ENCODE measurements at places on chromosomes 5 and 9.

- DNase-seq: no peak
Observed at GRCh38 chr9:7570107-7570720, 229.4 kb downstream of the DMAC1 start.

- DNase-seq: no peak
Observed at GRCh38 chr5:79636981-79637733, 24.9 kb downstream of the TENT2 start.

DNA sequence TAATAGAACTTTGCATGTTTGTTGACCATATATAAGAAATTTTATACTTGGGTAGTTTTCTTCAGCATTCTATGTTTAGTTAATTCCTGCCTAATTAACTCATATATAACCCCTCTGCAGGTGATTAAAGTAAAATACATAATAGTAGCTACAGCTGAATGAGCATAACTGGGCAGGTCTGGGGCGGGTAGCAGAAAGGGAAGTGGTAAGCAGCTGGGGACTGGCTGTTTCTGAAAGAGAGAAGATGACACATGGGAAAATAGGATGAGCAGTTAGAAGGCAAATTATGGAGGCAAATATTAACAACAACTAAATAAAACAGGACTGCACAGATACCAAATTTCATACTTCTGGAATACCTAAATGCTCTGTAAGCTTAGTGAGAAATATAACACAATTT is 128.1 kb downstream of the CPLANE1 start:
- DNase-seq: no peak

- no peak for DNase-seq
Observed at GRCh38 chr9:21320465-21320864, 14.7 kb downstream of the KLHL9 start.

- DNase-seq: no peak
Observed at GRCh38 chr5:139482050-139482889, at the start of gene STING1. STING1 (minus strand) TSS chr5:139482758; CDS start chr5:139481704, 1,054 bp downstream.

DNA sequence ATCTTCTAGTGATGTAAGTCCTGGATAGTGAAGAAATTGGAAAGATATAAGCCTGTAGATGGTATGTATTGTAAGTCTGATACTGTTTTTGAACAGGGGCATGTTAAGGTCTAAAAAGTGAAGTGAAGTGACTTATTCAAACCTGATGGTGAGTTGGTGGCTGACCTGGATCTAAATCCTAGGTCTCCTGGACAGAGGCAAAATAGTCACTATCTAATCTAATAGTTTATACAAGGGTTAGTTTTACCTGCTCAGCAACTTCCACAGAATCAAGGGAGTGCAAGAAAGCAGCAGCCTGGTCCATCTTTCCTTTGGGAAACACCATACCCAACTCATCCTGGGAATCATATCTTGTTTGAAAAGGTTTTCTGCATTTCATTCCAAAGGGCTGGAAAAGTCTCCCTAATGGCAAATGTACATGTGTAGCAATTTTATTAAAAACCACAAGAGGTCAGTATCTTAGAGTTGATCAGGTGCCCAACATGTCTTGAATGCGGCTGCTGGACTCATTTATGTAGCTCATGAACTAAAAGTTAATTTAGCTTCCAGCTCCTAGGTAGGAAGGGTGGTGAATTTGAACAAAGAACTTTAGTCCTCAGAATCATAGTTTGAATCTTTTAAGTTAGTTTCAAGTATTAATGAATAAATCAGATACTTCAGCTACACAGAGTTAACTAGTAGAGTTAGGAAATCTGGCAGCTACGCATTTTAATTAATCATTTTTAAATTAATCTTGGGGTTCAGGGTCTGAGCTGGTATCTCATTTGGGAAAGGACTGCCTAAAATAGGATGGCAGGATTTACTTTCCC is 26.0 kb downstream of the SKP2 start:
- no peak for DNase-seq

- no peak for DNase-seq
Observed at GRCh38 chr5:73129143-73129542, 8.8 kb downstream of the TMEM171 start.

DNA sequence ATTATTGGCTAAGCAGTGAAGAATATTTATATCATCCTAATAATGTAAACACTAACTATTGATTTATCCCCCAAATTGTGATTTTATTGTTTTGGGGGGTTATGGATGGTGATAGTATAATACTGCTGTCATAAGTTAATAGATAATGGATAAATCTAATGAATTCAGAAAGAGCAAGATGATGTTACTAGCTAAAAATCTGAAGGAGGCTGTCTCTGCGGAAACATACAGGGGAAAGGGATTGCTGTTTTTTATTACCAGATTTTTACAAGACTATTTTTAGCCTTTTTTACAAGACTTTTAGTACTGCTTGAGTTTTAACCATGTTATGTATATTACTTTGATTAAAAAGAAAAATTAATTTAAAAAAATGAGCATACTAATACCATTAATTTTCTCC is 5.3 kb upstream of the ABL1 start:
- DNase-seq: no peak

DNA sequence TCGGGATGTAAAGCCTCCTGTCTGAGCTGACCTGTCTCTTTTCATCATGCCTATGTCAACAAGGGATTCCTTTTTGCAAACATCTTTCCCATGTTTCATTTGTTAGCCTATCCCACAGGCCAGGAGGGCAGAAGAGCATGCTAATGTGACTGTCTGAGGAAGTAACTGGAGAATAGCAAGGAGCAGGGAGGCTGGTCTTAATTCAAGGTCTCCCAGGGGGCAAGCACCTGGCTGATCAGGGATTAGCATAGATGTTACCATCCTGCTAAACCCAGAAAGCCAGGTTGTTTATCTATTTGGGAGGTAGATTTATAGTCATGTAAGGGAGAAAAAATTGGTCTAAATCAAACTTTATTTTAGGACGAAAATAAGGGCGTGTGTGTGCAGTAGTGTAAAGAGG is 36.7 kb upstream of the MAP1B start:
- no peak for DNase-seq

DNA sequence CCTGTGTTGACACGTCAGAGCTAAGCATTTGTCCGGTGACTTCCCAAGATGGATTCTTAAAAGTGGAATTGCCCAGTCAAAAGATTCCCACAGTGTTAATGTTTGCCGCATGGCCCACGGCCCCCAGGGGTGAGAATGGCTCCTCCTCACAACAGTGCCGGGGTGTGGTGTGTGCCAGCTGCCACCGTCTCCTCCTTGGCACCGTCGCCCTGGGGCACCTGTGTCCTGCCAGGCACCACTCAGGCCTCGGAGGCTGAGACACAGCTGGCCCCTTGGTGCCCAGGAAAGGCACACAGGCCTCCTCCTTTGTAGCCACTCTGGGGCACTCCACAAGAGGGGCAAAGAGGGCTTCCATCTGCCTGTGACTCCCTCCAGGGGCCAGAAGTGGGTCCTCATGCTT is 4.3 kb downstream of the KCNT1 start:
- no peak for DNase-seq

Data from nucleus accumbens (tissue), 56 donors.